AG09309 (cell line): ENCODE measurements at places on chromosomes 1 and 21.

- no peak for DNase-seq
These were observed 46.2 kb upstream of the PRRX1 start for GRCh38 chr1:170617591-170618330.

DNA sequence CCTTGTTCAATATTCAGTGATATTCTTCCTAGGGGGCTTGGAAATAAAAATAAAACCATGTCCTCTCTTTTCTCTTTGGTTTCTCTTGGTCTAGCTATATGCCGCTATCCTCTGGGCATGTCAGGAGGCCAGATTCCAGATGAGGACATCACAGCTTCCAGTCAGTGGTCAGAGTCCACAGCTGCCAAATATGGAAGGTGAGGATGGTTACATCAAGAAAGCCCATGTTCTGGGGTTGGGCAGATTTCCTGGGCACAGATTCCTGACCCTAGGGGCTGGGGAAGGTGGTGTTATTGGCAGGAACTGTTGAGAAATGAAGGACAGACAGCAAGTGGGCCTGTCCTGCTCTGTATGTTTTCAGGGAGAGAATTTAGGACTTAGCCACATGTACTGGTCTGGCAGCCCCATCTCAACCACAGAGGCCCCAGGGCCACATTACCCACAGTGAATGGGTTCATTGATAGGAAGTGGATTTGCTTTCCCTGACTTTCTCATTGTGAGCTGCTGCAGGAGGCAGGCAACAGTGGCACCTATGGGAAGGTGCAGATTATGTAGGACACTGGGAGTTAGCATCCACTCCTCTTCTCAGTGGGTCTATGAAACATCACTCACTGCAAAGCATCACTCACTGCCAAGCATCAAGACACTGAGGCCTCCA lies 37.4 kb upstream of the HSD17B7 start:
- no peak for DNase-seq

- DNase-seq, result no peak
These were observed 17.7 kb downstream of the NEXN start for GRCh38 chr1:77906019-77906545.

- no peak for DNase-seq
These were observed 48.6 kb downstream of the WDR4 start for GRCh38 chr21:42830456-42831455.

- DNase-seq, result no peak
These were observed 4.0 kb upstream of the LAPTM5 start for GRCh38 chr1:30761381-30762151.
